ENCODE measurements at places on chromosomes 3 and 15.

- DNase-seq: no peak
Measured at GRCh38 chr15:95365511-95366107, 964.9 kb upstream of the NR2F2 start.

DNA sequence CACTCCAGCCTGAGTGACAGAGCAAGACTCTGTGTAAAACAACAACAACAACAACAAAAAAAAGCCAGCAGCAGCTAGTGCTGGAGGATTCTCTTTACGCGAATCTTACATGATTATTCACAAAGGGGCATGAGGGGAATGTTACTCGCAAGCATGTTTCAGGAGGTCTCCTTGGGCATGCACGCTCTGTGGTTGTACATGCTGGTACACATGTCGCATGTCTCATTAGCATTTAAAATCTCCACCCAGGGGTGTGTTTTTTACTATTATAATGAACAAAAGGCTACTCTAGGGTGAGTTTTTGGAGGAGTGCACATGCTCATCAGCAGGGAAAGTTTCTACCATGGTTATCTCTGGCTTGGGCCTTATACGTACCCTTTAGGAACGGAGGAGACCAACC, 12.7 kb upstream of the PLCH1 start:
- DNase-seq: no peak

GRCh38 chr15:34718681-34719665, 35.8 kb downstream of the GJD2 start:
- no peak for DNase-seq

GRCh38 chr15:69750253-69750652, 297.6 kb downstream of the RPLP1 start:
- no peak for DNase-seq

GRCh38 chr15:38702178-38702912, 137.7 kb upstream of the RASGRP1 start:
- no peak for DNase-seq

GRCh38 chr3:137471558-137472204, 292.4 kb upstream of the SOX14 start:
- DNase-seq: no peak

DNA sequence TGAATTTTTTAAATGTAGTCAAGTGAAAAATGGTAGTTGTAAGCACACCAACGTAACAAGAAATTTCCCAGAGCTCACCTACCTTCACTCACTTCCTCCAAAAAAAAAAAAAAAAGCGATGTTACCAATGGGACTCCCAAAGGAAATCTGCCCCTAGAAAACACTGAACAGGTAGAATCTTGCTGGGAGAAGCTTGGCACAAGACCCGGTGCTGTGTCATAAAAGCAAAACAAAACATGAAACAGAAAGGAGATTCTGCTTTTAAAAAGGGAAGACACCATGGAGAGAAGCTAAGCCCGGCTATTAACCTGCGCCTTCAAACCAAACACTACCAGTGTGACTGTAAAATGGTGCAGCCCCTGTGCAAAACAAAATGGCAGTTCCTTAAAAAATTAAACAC, 40.5 kb downstream of the PGPEP1L start:
- DNase-seq: no peak

- no peak for DNase-seq
Measured at GRCh38 chr3:58999774-59000160, 50.1 kb downstream of the CFAP20DC start.

DNA sequence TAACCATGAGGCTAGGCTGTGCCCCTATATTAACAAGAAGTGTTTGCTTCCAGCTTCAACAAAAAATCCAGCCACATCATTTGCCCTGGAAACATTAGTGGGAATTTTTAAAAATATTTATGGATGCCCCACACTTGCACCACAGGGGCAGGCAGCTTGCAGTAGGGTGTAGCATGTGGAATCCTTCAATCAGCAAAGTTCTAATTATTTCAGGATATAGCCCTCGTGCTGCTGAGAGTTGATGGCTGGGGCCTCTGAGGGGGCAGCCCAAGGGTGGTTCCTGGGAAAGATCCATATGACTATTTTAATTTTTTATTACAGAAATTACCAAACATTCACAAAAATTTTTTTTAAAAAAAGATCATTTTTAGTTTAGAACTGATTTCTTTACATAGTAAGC, 35.1 kb upstream of the LMCD1 start:
- DNase-seq: no peak

GRCh38 chr3:59608356-59608755, 558.5 kb upstream of the CFAP20DC start:
- no peak for DNase-seq

GRCh38 chr15:42826251-42826890, 89.4 kb upstream of the CDAN1 start:
- DNase-seq: no peak

DNA sequence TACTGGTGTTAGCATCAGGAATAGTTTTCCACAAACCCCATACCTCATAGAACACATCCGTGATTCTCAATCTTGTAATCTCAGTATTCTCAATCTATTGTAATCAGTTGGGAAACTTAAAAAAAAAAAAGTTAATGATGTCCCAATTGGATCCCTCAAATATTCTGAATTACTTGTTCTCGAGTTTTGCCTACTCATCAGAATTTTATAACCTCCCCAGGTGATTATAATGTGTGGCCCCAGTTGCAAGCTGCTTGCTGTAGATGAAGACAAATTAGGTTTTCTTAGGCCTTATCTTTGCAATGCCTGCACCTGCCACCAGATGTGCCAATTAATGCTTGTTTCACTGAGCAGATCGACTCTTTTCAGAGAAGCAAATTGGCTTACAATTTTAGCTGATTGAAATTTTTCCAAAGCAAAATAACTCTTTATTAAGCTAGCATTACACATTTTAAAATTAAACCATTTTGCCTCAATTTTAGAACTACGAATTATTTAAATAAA, 19.0 kb upstream of the DIPK2A start:
- DNase-seq: no peak

GRCh38 chr3:120284747-120285507, at the start of gene GPR156:
GPR156 (minus strand) TSS chr3:120285222; CDS start chr3:120244098, 41,124 bp downstream.
- DNase-seq: no peak

DNA sequence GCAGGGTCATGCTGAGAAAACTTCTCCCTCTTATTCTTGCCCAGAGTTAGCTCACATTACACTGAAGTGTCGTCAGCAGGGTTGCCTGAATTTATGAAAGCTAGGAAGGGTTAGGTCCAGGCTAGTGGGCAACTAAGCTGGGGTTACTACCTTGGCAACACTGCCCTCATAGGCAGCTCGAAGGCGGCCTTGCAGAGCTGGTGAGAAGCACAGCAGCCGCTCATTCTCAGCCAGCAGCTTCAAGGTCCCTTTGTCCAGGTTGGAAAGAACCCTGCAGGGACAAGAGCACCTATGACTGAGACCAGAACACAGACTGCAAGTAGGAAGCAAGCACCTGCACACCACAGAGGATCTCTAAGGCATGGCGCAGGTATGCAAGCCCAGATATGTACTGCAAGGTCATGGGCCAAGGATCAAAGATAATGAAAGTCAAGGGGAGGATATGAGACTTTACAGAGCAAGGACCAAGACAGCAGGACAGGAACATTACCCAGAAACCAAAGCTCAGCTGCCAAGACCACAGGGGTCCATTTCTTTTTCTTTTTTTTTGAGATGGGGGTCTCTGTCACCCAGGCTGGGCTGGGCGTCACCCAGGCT, 2.8 kb downstream of the CDAN1 start:
- DNase-seq: no peak
